Activated T-cell treated with anti-CD3 and anti-CD28 coated beads for 4 hours (primary cell): ENCODE measurements at places on chromosomes 7 and 10.

GRCh38 chr10:97854743-97855142, 5.1 kb downstream of the GOLGA7B start:
- no peak for DNase-seq

DNA sequence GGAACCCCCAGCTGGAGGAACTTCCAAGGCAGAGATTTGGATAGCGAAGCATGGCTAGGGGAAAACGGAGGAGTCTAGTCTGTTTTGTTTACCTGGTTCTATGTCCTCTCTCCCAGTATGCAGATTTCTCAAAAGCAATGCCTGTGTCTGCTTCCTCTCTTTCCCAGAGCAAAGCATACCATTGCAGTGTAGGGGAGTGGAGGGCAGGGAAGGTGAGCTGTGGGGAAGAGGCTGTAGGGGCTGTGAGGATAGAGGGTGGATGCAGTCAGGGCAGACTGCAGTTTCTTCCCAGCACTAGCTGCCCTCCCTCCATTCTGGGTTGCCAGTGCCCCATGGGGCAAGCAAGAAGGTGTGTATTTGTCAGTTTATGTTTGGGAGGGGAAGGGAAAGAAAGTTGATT, 16.9 kb upstream of the TSPAN14 start:
- no peak for DNase-seq

- no peak for DNase-seq
Measured at GRCh38 chr7:54802114-54802513, 43.1 kb upstream of the SEC61G start.

- DNase-seq: no peak
Measured at GRCh38 chr10:58209669-58210068, 58.0 kb downstream of the IPMK start.

GRCh38 chr7:77727936-77728701, 31.9 kb downstream of the RSBN1L start:
- DNase-seq: no peak

- DNase-seq: no peak
Measured at GRCh38 chr7:152395112-152395511, 40.7 kb downstream of the KMT2C start.

- no peak for DNase-seq
Measured at GRCh38 chr7:162632-163297, 29.6 kb upstream of the FAM20C start.
